Natural killer cell treated with Interleukin-12 subunit alpha and Interleukin-12 subunit beta and Interleukin-15 and Interleukin-18, amount 100 ng/mL, for 72 hours (primary cell): ENCODE measurements at places on chromosomes 5 and 9. TPM values are rescaled to one million over a fixed set of nuclear protein-coding genes. Genes with fewer than 3 reads are reported as not detected.

Gene GABRA6
- not detected for total RNA-seq

- H3K27me3 ChIP-seq = no peaks in the 10 kb centered on the region
- H3K4me1 ChIP-seq = peaks cover 3% of the 10 kb centered on the region
- no peak overlapping the region for H3K27ac ChIP-seq
These were observed 69.7 kb downstream of the ZNF618 start for GRCh38 chr9:113945784-113946183.

- H3K27ac ChIP-seq = no peak overlapping the region
- H3K4me1 ChIP-seq = no peaks in the 10 kb centered on the region
- H3K36me3 ChIP-seq = no peaks in the 10 kb centered on the region
- DNase-seq = no peak
- H3K27me3 ChIP-seq = peaks cover 18% of the 10 kb centered on the region
- H3K4me3 ChIP-seq = no peak overlapping the region
These were observed 18.1 kb downstream of the LIX1 start for GRCh38 chr5:97124335-97124734.

- no peak overlapping the region for H3K4me3 ChIP-seq
- no peak for DNase-seq
- peaks cover 5% of the 10 kb centered on the region for H3K27me3 ChIP-seq
- no peaks in the 10 kb centered on the region for H3K36me3 ChIP-seq
- peaks cover 2% of the 10 kb centered on the region for H3K4me1 ChIP-seq
These were observed 169.7 kb downstream of the C9orf50 start for GRCh38 chr9:129451089-129451656.

Gene CEL
- 2.1 TPM for total RNA-seq

DNA sequence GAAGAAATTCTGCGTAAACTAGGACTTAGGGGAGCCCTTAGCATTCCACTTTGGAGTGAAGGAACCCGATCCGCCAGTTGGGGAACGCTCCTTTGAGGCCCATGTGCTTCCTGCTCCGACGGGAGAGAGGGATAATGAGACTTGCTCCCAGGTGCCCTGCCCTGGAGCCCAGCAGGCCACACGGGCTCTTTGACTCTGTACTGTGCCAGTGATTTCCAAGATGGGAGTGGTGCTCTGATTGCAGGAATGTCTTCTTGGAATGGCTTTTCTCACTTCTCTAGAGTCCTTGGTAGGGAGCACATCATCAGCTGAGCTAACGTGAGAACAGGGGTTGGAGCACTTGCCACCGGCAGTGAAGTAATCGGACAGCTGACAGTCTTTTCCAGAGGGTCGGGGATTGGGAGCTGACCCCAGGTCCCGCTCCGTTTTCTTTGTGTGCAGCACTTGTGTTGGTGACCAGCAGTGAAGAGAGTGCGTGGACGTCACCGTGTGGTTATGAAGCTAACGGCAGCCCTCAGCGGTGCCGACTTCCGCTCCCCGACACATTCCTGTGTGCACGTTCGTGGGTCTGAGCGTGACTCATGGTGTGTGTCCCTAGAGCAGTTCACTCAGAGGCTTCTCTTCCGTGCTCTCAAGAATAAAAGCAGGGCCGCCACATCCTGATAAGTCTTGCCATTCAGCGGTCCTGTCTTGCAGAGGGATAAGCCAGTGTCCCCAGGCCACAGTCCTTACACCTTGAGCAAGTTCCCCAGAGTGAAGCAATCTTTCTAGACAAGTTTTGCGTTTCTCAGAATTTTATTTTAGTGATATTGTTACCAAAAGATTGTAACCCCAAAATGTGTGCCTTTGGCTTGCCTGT is 25.6 kb downstream of the ABL1 start:
- H3K4me1 ChIP-seq = no peaks in the 10 kb centered on the region
- no peaks in the 10 kb centered on the region for H3K36me3 ChIP-seq
- no peaks in the 10 kb centered on the region for H3K27me3 ChIP-seq
- no peak overlapping the region for H3K4me3 ChIP-seq
- no peak for DNase-seq
- no peak overlapping the region for H3K27ac ChIP-seq

Gene TSLP
- not detected for total RNA-seq

Gene SPARC
- total RNA-seq = not detected

GRCh38 chr5:135193213-135194125 is 159.4 kb upstream of the PITX1 start:
- H3K4me3 ChIP-seq = no peak overlapping the region
- H3K36me3 ChIP-seq = no peaks in the 10 kb centered on the region
- DNase-seq = no peak
- H3K27ac ChIP-seq = no peak overlapping the region

Gene SPINK7
- not detected for total RNA-seq

DNA sequence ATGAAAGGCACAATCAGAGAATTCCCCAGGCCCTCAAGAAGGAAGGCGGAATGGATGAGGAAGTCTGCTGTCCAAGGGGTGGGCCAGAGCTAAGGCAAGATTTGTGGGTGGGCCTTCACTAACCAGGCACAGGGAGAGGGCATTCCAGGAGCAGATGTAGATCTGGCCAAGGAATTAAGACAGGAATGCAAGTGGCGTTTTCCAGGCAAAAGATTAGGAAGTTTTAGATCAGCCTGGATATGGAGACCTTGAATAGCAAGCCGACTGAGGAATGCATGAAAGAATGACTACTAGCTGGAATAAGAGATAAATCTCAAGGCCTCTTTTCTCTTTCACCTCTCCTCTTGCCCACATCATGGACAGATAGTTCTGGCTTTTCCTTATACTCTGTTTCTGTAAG is 68.5 kb downstream of the GHR start:
- H3K27me3 ChIP-seq = peaks cover 3% of the 10 kb centered on the region
- DNase-seq = no peak
- H3K36me3 ChIP-seq = no peaks in the 10 kb centered on the region
- H3K4me1 ChIP-seq = no peaks in the 10 kb centered on the region
- no peak overlapping the region for H3K4me3 ChIP-seq
- H3K27ac ChIP-seq = no peak overlapping the region

DNA sequence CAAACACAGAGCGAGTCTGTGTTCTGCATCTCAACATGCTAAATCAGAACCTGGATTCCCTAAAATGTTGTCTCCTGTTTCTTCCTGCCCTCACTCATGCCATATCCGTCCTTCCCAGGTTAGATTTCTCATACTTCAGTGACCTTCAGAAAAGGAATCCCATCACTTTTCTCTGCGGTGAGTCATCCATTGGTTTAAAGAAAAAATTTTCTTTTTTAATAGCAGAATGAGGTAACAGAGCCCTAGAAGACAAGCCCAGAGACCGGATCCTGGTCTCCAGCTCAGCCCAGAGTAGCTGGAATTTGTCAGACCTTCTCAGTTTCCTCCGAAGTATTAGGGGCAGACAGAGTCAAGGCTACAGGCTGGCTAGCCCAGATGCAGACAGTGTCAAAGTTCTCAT is 143.2 kb upstream of the DMRT1 start:
- H3K36me3 ChIP-seq = no peaks in the 10 kb centered on the region
- no peak for DNase-seq
- H3K4me3 ChIP-seq = no peak overlapping the region
- H3K4me1 ChIP-seq = peaks cover 5% of the 10 kb centered on the region

- H3K4me1 ChIP-seq = peaks cover 5% of the 10 kb centered on the region
- no peak for DNase-seq
- H3K27me3 ChIP-seq = peaks cover 39% of the 10 kb centered on the region
- no peak overlapping the region for H3K4me3 ChIP-seq
- no peak overlapping the region for H3K27ac ChIP-seq
These were observed 66.7 kb downstream of the KCNIP1 start for GRCh38 chr5:170570476-170570875.
